Stimulated activated CD4-positive, alpha-beta T cell treated with anti-CD3 and anti-CD28 coated beads, Interleukin-2, amount 100 ng/mL, for 48 hours (primary cell): ENCODE measurements at places on chromosomes 7 and 10.

GRCh38 chr7:80699721-80700256, 61.3 kb downstream of the CD36 start:
- DNase-seq = no peak

- DNase-seq = no peak
These were observed 31.0 kb upstream of the NDST2 start for GRCh38 chr10:73842349-73842748.

- no peak for DNase-seq
These were observed 1.8 kb downstream of the LRCH4 start for GRCh38 chr7:100584054-100584682.

GRCh38 chr7:125316466-125316865, 386.8 kb upstream of the POT1 start:
- no peak for DNase-seq

- no peak for DNase-seq
These were observed 23.7 kb downstream of the XPNPEP1 start for GRCh38 chr10:109899356-109900331.
